ENCODE measurements at places on chromosomes 12 and 14. TPM values are rescaled to one million over a fixed set of nuclear protein-coding genes. Genes with fewer than 3 reads are reported as not detected.

The KIF26A gene
- 43.0 TPM for total RNA-seq

The HCAR2 gene
- not detected for total RNA-seq

The RFLNA gene
- total RNA-seq: 9.7 TPM

GRCh38 chr14:101061411-101062064 is 158.0 kb upstream of the RTL1 start:
- no peaks in the 10 kb centered on the region for H3K27me3 ChIP-seq
- H3K27ac ChIP-seq: no peak overlapping the region
- H3K4me3 ChIP-seq: no peak overlapping the region
- no peaks in the 10 kb centered on the region for H3K4me1 ChIP-seq
- DNase-seq: no peak

GRCh38 chr14:31920989-31921650 is 156.0 kb upstream of the ARHGAP5 start:
- H3K27me3 ChIP-seq: no peaks in the 10 kb centered on the region
- H3K27ac ChIP-seq: no peak overlapping the region
- no peak for DNase-seq
- H3K4me1 ChIP-seq: no peaks in the 10 kb centered on the region
- H3K36me3 ChIP-seq: no peaks in the 10 kb centered on the region
- no peak overlapping the region for H3K4me3 ChIP-seq

- H3K36me3 ChIP-seq: peaks cover 2% of the 10 kb centered on the region
- no peaks in the 10 kb centered on the region for H3K27me3 ChIP-seq
- no peak overlapping the region for H3K4me3 ChIP-seq
- DNase-seq: no peak
These were observed 20.0 kb downstream of the SCAF11 start for GRCh38 chr12:45970391-45970790.

GRCh38 chr12:26469421-26470180 is 274.2 kb downstream of the SSPN start:
- H3K36me3 ChIP-seq: peaks cover 2% of the 10 kb centered on the region
- no peaks in the 10 kb centered on the region for H3K27me3 ChIP-seq
- no peak overlapping the region for H3K27ac ChIP-seq
- H3K4me3 ChIP-seq: no peak overlapping the region
- H3K4me1 ChIP-seq: 0 out of 2 replicates have a peak, but pooled peaks cover 8% of the 10 kb centered on the region

- no peak overlapping the region for H3K4me3 ChIP-seq
- no peaks in the 10 kb centered on the region for H3K4me1 ChIP-seq
- peaks cover 17% of the 10 kb centered on the region for H3K36me3 ChIP-seq
- no peak for DNase-seq
- no peak overlapping the region for H3K27ac ChIP-seq
- no peaks in the 10 kb centered on the region for H3K27me3 ChIP-seq
These were observed 15.2 kb downstream of the FGFR1OP2 start for GRCh38 chr12:26953447-26953846.

DNA sequence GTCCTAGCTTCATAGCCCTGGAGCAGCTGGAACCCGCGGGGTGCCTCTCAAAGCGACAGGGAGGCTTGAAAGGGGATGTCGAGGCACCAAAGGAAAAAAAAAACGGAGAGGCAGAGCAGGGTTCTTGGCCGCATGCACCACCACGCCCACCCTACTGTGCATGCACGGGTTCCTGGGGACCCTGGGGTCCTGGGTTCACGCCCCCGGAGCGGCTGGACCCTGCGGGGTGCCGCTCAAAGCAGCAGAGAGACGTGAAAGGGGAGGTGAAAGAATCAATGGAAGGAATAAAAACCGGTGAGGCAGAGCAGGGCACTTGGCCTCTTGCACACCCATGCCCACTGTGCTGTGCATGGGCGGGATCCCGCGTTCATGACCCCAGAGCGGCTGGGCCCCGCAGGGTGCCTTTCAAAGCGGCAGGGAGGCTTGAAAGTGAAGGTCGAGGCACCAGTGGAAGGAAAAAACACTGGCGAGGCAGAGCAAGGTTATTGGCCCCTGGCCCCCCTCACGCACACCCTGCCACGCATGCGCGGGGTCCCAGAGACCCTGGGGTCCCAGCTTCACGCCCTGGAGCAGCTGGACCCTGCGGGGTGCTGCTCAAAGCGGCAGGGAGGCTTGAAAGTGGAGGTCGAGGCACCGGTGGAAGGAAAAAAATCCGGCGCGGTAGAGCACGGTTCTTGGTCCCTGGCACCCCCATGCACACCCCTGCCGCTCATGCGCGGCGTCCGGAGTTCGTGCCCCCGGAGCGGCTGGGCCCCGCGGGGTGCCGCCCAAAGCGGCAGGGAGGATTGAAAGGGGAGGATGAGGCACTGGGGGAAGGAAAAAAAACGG is 318.5 kb downstream of the ALG10 start:
- DNase-seq: no peak
- no peak overlapping the region for H3K4me3 ChIP-seq
- no peak overlapping the region for H3K27ac ChIP-seq
- H3K4me1 ChIP-seq: no peaks in the 10 kb centered on the region
- no peaks in the 10 kb centered on the region for H3K27me3 ChIP-seq

DNA sequence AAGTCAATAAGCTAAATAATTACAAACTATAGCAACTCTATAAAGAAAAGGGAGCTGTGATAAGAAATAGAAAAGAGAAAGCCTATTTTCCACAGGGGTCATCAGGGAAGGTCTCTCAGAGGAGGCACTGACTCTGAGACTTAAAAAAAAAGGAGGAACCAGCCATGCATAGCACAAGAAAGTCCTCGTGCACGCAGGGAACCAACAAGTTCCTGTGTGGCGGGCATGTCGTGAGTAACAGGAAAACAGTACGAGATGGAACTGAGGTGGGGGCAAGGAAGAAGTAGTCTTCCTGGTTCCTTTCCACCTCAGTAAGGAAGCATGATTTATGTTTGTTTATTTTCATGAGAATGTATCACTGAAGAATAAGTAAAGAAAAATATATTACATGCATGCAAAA is 367.0 kb upstream of the TMEM132C start:
- no peak overlapping the region for H3K27ac ChIP-seq
- no peak overlapping the region for H3K4me3 ChIP-seq
- no peak for DNase-seq
- H3K36me3 ChIP-seq: no peaks in the 10 kb centered on the region
- no peaks in the 10 kb centered on the region for H3K4me1 ChIP-seq
- no peaks in the 10 kb centered on the region for H3K27me3 ChIP-seq

- H3K4me1 ChIP-seq: no peaks in the 10 kb centered on the region
- no peak overlapping the region for H3K27ac ChIP-seq
- no peak overlapping the region for H3K4me3 ChIP-seq
- H3K36me3 ChIP-seq: no peaks in the 10 kb centered on the region
- H3K27me3 ChIP-seq: no peaks in the 10 kb centered on the region
- DNase-seq: no peak
These were observed 41.9 kb downstream of the ATP23 start for GRCh38 chr12:57983146-57983857.

DNA sequence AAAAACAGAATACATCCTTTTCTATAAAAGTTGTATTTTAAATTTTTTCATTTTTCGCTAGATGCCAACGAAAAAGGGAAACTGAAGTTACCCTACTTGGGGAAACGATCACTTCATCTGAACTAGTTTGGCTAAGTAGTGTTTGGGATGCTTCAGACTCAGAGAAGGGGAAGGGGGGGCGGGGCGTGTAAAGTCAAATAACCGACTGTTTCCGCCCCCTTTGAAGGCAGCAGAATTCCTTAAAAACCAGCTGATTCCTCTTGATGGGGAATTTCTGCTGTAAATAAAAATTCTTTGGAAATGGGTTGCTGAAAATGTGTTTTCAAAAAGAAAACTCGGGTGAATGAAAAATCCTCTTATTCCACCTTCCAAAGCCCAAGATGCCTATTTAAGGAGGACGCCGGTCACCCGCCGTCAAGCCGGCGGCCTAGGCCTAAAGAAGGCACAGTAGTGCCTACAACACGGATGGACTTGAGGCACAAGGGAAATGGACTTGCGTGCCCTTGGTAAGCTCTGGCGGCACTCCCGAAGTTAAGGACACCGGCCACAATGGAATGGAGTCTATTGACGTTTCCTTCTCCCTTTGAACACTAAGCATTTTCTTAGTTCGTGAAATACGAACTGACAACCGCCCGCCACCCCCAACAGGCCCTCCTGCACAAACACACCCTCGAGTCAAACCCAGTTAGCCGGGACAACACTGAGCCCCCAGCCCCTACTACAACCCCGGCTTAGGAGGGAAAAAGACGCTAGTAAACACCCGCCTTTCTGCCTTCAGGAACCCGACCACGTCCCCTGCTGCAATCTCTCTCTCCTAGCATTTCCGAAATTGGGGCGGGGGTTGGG is 1.9 kb downstream of the ATXN2 start:
- peak overlapping the region; percentile 86 for H3K4me3 ChIP-seq
- H3K27me3 ChIP-seq: no peaks in the 10 kb centered on the region
- DNase-seq: peak; percentile 67
- H3K4me1 ChIP-seq: no peaks in the 10 kb centered on the region
- peaks cover 8% of the 10 kb centered on the region for H3K36me3 ChIP-seq

DNA sequence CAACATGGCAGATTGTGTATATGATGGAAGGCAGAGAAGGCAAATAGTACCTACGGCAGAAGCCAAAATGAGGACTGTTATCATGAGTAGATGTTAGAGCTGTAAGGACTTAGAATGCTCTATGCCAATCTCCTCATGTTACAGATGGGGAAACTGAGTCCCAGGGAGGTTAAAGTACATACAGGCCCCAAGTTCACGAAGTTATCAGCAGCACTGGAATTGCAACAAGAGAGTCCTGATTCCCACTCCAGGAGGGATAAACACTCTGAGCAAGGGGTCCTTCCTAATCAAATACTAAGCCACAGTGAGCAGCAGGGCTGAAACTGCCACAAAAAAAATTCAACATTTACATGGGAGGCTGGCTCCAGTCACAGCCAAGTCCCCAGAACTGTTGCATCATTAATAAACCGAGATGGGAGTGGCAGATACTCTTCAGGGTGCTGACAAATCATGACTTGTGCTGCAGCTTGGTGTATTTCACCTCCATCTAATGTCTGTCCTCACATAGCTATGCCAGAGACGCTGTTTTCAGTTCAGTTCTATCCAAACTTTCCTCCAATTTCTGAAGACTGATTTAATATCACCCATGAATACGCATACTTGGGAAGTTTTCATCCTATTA is 24.2 kb downstream of the NUAK1 start:
- no peaks in the 10 kb centered on the region for H3K27me3 ChIP-seq
- H3K4me3 ChIP-seq: no peak overlapping the region
- no peaks in the 10 kb centered on the region for H3K36me3 ChIP-seq
- H3K27ac ChIP-seq: no peak overlapping the region
- peaks cover 23% of the 10 kb centered on the region for H3K4me1 ChIP-seq

- no peak overlapping the region for H3K4me3 ChIP-seq
- no peaks in the 10 kb centered on the region for H3K27me3 ChIP-seq
- no peaks in the 10 kb centered on the region for H3K36me3 ChIP-seq
These were observed 215.4 kb downstream of the PELI2 start for GRCh38 chr14:56333359-56334292.

GRCh38 chr12:95318071-95318545 is 100.5 kb downstream of the VEZT start:
- H3K36me3 ChIP-seq: no peaks in the 10 kb centered on the region
- no peak overlapping the region for H3K4me3 ChIP-seq
- no peak overlapping the region for H3K27ac ChIP-seq

DNA sequence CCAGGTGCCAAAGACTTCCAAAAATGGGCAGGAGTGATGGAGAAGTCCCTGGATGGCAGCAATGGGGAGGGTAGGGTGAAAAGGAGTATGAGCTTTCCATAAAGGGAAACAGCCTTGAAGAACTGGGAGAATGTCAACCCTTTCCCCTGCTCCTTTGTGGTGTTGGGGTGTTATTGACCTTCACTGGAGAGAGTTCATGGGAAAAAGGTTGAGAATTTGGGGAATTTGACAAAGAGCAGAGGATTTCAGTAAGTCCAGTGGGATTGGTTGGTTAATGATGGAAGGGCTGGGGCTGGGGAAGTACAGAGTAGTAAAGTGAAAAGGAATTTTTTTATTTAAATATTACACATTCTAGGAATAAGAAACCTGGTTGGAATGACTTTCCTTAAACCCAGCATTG is 116.6 kb downstream of the ERC1 start:
- H3K4me3 ChIP-seq: no peak overlapping the region
- H3K36me3 ChIP-seq: peaks cover 8% of the 10 kb centered on the region
- H3K4me1 ChIP-seq: no peaks in the 10 kb centered on the region
- H3K27ac ChIP-seq: no peak overlapping the region

DNA sequence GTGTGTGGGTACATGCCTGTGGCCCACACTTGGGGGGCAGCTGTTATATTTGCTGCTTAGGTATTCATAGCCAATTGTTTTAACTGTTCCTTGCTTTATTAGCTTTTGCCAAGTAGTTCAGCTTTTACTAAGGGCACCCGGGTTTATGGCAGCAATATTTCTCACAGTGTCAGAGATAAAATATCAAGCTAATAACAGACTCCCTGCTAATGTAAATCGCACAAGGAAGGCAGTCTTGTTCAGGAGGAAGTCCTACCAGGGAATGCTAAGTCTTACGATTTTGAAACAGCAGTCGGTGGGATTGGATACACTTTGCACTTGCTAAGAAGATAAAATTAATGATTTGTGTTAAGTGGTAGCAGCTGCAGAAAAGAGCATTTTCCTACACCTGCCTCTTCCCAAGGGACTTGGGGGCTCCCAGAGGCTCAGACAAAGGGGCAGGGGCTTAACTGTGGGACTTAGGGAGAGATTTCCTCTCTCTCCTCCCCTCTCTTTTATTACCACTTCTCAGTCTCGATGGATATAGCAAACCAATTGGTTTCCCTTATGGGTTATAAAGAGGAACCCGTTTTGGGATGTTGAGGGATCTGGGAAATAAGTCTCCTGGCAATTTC is 175.1 kb downstream of the NRXN3 start:
- no peak for DNase-seq
- H3K4me3 ChIP-seq: no peak overlapping the region
- H3K4me1 ChIP-seq: peaks cover 5% of the 10 kb centered on the region

DNA sequence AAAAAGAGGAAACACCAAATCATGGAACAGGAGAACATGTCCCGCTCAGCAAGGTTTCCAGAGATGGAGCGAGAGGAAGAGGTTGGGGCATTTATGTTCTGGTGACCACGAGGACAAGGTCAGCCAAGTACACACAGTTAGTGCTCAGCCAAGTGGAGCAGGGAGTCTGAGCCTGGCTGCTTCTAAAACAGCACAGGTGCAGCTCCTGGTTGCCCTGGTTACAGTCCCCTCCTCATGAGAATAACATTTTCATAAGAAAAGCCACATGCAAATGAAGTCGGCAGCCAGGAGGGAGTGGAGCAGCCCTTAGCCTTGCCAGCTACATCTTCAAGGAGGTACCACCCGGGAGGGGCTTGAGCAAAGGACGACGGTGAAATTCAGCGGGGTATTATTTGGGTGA is 81.8 kb downstream of the NOS1 start:
- H3K36me3 ChIP-seq: no peaks in the 10 kb centered on the region
- no peaks in the 10 kb centered on the region for H3K27me3 ChIP-seq
- H3K27ac ChIP-seq: no peak overlapping the region
- H3K4me1 ChIP-seq: peaks cover 3% of the 10 kb centered on the region

DNA sequence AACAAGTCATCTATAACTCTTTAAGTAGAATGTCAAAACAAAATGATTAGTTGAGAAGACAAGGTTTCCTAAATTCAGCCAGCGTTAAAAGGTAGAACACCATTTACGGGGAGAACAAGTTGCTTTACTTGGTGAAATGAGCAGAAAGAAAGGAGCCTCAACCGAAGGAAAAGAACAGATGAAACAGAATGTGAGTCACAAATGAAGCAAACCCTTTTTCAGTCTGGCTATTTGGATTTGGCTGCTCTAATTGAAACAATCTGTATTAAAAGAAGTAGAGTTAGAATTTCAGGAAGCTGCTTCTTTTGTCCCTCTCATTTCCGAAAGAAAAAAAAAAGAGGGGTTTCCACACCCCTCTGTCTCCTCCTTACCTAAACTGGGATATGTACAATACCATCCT is 34.6 kb downstream of the CEP128 start:
- no peak overlapping the region for H3K4me3 ChIP-seq
- no peaks in the 10 kb centered on the region for H3K4me1 ChIP-seq
- no peak for DNase-seq
- H3K27ac ChIP-seq: no peak overlapping the region

GRCh38 chr14:24086193-24086955 is 7.7 kb upstream of the PCK2 start:
- DNase-seq: no peak
- no peak overlapping the region for H3K27ac ChIP-seq
- no peak overlapping the region for H3K4me3 ChIP-seq
- no peaks in the 10 kb centered on the region for H3K36me3 ChIP-seq
- H3K27me3 ChIP-seq: no peaks in the 10 kb centered on the region
